Left cardiac atrium (tissue), 4 donors: ENCODE measurements at places on chromosomes 6 and 20. TPM values are rescaled to one million over a fixed set of nuclear protein-coding genes. Genes with fewer than 3 reads are reported as not detected.

The ZFP57 gene
- total RNA-seq, result 0.24 TPM

The CGAS gene
- total RNA-seq, result 2.2 TPM

GRCh38 chr6:127891731-127892326 is 9.0 kb downstream of the THEMIS start:
- no peak for DNase-seq

GRCh38 chr20:58374027-58374850 is 14.8 kb upstream of the VAPB start:
- DNase-seq, result no peak

DNA sequence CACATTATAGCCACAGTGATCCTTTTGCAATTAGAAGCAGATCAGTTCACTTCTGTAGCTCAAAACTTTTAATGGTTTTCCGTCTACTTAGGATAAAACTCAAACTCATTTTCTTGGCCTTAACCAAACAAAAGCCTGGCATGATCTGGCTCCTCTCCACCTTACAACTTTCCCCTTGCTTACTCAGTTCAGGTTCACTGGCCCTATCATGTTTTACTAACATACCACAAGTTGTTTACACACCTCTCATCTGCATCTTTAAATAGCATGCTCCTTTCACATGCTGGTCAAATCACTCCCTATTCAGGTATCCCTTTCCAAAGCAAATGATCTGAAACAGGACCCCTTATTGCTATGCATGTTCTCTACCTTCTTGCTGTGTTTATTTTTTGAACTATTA is 191.4 kb upstream of the FAM83B start:
- DNase-seq, result no peak

DNA sequence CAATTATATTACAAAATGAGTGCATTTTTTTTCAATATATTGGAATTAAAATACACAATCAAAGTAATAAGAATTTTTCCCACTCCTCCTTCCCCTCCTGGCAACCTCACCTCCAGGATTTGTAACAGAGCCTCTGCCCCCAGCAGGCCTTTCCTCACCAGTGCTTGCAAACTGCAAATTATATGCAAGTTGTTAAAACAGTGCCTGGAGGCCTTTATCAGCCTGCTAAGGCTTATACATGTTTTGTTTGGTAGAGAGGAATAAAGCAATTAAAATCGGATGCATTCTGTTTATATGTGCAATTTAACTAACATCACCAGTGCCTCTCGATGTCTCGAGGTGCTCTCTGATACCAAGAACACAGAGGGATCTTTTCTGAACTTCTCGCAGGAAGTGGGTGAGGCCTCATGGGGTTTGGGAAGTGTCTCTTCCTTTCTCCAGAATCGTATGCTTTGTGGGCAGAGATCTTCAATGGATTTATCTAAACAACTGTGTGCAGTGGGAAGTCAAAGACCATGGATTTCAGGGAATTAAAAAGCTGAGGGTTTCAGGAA is 186.8 kb downstream of the CDH26 start:
- DNase-seq, result no peak

DNA sequence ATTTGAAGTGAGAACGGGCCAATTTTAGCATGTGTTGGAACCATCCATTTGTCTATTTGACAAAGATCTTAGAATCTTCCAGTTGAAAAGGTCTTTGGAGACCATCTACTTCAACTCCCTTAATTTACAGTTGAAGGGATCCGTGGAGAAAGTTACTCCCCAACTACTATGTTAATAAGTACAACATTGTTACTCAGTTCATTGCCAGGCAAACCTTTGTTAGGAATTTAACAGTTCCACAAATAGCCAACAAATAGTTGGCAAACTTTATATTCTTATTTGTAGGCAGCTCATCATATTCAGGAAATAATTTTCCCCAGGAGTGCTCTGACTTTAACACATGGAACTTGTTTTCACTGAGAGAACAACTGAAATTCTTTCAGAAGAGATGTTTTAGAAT is 81.0 kb upstream of the FLRT3 start:
- DNase-seq, result no peak

DNA sequence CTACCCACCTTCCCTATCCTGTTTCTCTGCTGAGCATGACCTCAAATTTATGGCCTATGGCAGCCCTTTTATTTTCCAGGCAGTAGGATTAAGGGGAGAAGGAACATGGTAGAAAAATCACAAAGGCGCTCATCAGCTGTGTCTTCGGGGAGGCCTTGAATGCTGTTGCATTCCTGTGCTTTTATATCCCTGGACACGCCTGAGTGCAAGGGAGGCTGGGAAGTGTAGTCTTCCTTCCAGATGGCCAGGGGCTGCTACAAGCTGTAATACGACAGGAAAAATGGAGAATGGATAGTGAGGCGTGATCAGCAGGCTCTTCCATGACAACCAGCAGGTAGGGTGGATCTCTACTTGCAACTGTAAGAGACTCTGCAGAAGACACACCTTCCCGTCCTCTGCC is 210.9 kb upstream of the GGTLC1 start:
- no peak for DNase-seq
